ENCODE measurements at places on chromosomes 5 and 9.

DNA sequence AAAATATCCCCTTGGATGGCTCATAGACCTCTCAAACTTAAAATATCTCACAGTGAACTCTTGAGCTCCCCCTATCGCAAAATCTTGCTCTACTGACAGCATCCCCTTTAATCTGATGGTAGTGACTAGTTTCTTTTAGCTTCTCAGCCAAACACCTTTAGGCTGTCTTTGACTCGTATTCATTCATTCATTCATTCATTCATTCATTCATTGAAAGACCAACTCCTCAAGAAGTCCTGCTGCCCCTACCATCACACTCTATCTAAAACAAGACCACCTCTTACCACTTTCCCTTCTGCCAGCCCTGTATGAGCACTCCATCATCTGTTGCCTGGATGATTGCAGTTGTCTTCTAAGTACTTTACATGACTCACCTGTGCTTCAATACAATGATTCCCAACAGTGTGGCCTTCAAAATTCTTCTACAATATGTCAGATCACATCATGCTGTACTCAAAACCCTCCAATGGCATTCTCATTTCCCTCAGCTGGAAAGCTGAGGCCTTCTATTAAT is 46.8 kb downstream of the ITGA2 start:
- no peak for DNase-seq

DNA sequence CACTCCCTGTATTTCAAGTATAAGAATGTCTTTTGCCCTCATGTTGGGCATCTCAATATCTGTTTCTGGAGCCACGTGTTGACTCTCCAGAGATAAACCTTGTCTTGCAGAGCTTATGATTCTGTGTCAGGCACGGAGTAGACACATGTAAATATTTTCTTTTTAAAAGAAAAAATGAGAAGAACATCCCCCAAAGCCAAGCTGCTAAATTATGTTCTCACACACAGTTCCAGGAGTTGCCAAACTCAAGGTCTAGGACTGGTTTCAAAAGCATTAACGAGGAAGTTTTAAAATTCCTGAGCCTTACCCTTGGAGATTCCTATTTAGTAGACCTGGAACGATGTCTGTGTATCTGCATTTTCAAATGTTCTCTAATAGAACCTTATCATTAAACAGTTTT is 1228.3 kb upstream of the WWC1 start:
- DNase-seq = no peak

- DNase-seq = no peak
These were observed 48.6 kb upstream of the RNU6ATAC start for GRCh38 chr9:134212809-134213507.

DNA sequence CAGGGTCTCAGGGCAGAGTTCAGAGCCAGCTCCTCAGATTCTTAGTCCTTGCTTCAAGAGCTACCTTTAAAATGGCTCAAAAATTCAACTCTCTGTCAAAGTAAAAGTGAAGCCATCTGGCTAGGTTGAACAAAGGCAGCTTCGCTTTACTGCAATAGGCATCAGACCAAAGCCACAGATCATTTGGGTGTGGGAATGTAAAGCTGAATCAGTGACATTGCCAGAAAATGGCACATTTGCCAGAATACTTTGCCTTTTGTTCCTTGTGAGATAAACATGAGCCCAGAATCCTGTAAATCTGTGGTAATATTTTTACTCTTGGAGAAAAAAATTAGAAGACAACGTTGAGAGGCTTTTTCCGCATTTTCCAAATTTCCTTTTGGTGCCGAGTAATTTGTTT is 210.5 kb downstream of the PALM2AKAP2 start:
- DNase-seq = no peak

DNA sequence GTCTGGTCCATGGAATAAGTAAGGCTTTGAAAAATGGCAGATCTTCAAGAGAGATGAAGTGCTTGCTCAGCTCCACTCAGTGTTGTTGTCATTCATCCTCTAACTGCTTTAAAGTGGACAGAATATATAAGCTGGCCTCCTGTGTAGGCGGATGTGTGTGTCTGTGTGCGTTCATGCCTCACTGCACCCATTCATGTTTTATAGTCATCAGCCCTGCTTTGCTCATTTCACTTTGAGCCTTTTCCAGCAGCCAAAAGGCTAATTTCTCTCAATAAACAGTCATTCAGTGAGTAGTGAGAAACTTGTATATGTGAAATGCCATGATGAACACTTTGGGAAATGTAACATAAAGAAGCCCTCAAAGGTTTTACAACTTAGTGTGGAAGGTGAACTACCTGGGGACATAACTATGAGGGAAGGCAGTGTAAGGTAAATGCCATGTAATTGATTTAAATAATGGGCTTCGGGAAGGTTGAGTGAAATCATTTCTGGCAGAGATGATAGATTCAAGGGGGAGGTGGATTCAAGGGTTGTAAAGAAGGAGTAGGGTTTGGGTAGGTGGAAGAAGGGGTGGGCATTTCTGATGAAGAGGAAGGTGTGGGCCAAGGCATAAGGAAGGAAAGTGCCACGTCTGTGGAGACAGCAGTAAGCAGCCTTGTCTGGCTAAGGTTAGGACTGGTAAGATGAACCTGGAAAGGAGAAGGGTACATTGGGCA is 15.7 kb downstream of the TTC23L start:
- no peak for DNase-seq

GRCh38 chr5:113205323-113205722 is 228.7 kb downstream of the DCP2 start:
- DNase-seq = no peak

DNA sequence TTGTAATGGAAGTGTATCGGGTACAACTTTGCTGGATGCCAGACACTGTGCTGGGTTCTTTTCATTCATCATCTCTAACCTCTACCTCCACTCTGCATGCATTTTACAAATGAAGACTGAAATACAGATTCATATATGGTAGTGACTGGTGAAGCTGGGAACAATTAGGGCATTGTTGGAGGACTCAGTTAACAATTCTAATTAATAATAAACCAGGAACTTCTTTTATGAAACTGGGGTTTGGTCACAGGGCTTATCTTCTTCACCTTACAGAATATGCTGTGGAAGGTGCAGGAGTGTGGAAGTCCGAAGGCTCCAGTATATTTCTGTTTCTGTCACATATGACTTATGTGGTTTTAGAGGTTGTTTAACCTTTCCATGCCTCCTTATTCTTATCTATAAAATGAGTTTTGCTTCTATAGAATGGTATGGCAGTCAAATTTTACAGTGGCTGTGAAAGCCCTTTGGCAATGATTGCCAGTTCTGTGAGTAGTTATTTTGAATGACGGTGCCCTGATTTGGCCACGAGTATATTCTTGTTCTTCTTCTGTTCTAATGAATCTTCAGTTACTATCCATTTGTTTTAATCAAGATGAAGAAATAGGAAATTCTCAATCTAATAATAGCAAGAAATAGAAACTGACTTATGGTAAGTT is 284.7 kb downstream of the GABRB2 start:
- DNase-seq = no peak
